ENCODE measurements at places on chromosomes 12 and 14.

GRCh38 chr14:53055003-53055402 lies 98.1 kb downstream of the DDHD1 start:
- no peaks in the 10 kb centered on the region for H3K4me1 ChIP-seq
- H3K27me3 ChIP-seq = no peaks in the 10 kb centered on the region
- peaks cover 10% of the 10 kb centered on the region for H3K36me3 ChIP-seq
- peak; percentile 57 for ATAC-seq
- no peak overlapping the region for H3K4me3 ChIP-seq

DNA sequence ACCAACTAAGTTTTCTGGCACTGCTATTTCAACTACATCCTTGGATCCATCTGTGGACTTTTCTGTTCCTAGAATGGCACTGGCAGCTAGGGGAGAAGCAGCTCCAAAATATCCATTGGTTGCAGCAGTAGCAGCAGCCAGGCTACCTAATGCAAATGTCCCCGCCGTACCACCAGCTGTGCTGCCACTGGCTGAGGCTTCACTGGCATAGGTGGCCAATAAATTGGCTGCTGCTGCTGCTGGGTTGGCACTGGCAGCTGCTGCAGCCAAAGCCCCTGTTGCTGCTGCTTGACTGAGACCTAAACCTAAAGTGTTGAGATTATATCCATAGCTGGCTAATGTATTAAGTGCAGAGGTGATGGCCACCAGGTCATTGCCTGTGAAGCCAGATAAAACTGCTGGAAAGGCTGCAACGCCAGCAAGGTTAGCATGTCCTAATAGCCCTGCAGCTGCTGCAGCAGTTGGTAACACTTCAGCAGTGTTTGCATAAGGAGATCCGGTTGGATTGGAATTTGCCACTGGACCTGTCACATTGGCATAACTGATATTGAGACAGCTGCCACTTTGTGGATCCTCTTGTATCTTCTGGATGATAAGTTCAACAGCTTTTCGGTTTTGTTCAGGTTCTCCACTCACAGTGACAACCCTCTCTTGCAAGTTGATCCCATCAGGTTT lies 149.5 kb downstream of the NOVA1 start:
- peaks cover 4% of the 10 kb centered on the region for H3K36me3 ChIP-seq
- H3K27ac ChIP-seq = no peak overlapping the region
- no peaks in the 10 kb centered on the region for H3K4me1 ChIP-seq
- H3K4me3 ChIP-seq = no peak overlapping the region
- no peak for ATAC-seq

GRCh38 chr12:94615260-94616181 lies 34.8 kb downstream of the TMCC3 start:
- no peaks in the 10 kb centered on the region for H3K27me3 ChIP-seq
- no peak overlapping the region for H3K27ac ChIP-seq
- H3K36me3 ChIP-seq = no peaks in the 10 kb centered on the region
- peak overlapping the region; percentile 13 for H3K4me3 ChIP-seq

- no peaks in the 10 kb centered on the region for H3K27me3 ChIP-seq
- ATAC-seq = peak; percentile 88
- H3K4me3 ChIP-seq = no peak overlapping the region
- H3K36me3 ChIP-seq = no peaks in the 10 kb centered on the region
Measured at GRCh38 chr12:124422570-124423523, 128.0 kb downstream of the RFLNA start.

DNA sequence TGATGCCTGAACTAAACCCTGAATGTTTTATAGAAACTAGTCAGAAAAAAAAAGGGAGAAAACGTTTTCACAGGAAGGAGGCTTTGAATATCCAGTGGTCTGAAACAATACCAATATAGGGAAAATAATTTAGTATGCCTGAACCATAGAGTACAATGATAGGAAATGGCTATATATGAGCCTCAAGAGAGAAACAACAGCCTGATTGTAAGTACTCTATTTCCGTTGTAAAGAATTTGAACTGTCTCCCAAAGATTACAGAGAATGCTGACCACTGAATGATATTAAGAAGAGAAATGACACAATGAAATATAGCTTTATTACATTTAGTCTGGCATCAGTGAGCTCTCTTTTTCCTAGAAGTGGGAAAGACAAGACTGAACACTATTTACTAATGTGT lies 5.5 kb upstream of the GABARAPL1 start:
- no peaks in the 10 kb centered on the region for H3K27me3 ChIP-seq
- no peak for ATAC-seq
- no peak overlapping the region for H3K4me3 ChIP-seq
- no peaks in the 10 kb centered on the region for H3K36me3 ChIP-seq
- no peaks in the 10 kb centered on the region for H3K4me1 ChIP-seq

- no peak overlapping the region for H3K27ac ChIP-seq
- ATAC-seq = no peak
- H3K4me1 ChIP-seq = no peaks in the 10 kb centered on the region
- H3K4me3 ChIP-seq = no peak overlapping the region
- H3K27me3 ChIP-seq = peaks cover 24% of the 10 kb centered on the region
- no peaks in the 10 kb centered on the region for H3K36me3 ChIP-seq
Measured at GRCh38 chr12:3593906-3594483, 103.0 kb downstream of the PRMT8 start.

DNA sequence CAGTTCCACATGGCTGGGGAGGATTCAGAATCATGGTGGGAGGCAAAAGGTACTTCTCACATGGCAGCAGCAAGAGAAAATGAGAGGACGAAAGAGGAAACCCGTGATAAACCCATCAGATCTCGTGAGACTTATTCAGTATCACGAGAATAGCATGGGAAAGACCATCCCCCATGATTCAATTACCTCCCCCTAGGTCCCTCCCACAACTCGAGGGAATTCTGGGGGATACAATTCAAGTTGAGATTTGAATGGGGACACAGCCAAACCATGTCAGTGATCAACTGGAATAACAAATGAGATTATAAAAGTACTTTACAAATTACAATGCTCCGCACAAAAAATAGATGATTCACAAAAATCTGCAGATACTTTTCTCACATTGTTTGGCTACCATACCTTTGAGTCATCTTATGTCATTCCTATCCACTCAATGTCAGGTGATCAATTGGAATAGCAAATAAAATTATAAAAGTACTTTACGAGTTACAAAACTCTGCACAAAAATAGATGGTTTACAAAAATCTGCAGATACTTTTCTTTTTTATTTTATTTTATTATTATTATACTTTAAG lies 338.9 kb downstream of the C12orf50 start:
- H3K27me3 ChIP-seq = no peaks in the 10 kb centered on the region
- H3K4me1 ChIP-seq = peaks cover 7% of the 10 kb centered on the region
- ATAC-seq = no peak

- H3K27me3 ChIP-seq = no peaks in the 10 kb centered on the region
- H3K36me3 ChIP-seq = no peaks in the 10 kb centered on the region
- no peak overlapping the region for H3K27ac ChIP-seq
- ATAC-seq = peak; percentile 38
- peaks cover 11% of the 10 kb centered on the region for H3K4me1 ChIP-seq
Measured at GRCh38 chr14:53004976-53005375, 54.1 kb upstream of the FERMT2 start.

DNA sequence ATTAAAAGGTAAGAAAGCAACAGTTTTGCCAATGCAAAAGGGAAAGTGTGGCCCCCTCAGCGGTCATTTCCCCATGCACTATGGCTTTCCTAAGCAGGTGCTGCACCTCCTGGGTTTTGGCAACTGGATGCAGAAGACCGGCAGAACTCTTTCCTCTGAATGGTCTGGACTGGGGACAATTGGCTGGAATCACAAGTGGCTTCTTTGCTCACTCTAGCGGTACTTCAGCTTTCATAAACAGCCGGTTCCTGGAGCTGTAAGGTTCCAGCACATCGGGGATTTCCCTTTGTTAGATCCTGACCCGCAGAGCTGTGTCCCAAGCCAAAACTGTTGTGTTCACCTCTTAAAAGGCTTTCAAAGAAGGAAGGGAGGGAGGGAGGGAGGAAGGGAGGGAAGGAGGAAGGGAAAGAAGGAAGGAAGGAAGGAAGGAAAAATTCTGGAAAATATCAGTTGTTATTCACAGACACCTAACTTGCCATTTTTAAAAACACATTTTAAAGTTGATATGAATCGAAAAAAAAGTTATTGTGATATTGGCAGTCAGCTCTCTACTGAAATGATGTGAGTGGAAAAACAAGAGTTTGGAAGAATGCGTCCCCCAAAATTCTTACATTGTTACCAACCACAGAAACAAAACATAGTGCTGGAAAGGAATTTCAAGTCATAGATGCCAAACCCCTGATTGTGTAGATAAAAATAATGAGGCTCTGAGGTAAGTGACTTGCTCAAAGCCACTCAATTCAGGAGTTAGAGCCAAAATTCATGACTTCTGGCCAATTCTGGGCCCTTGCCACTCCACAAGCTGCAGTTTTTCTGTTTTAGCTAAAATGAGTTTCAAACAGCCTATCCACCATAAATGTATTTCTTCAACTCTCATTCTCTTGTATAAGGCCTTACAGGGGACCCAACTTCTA lies 220.6 kb upstream of the HMGA2 start:
- H3K4me3 ChIP-seq = no peak overlapping the region
- H3K36me3 ChIP-seq = no peaks in the 10 kb centered on the region
- H3K27me3 ChIP-seq = peaks cover 25% of the 10 kb centered on the region
- H3K4me1 ChIP-seq = peaks cover 25% of the 10 kb centered on the region

- no peaks in the 10 kb centered on the region for H3K4me1 ChIP-seq
- H3K4me3 ChIP-seq = no peak overlapping the region
- no peaks in the 10 kb centered on the region for H3K36me3 ChIP-seq
- no peak overlapping the region for H3K27ac ChIP-seq
- no peak for ATAC-seq
Measured at GRCh38 chr12:64304571-64304970, 82.5 kb upstream of the KICS2 start.

- H3K27me3 ChIP-seq = no peaks in the 10 kb centered on the region
- H3K4me1 ChIP-seq = peaks cover 4% of the 10 kb centered on the region
- peak; percentile 63 for ATAC-seq
- no peak overlapping the region for H3K27ac ChIP-seq
- H3K36me3 ChIP-seq = no peaks in the 10 kb centered on the region
Measured at GRCh38 chr14:92456215-92457015, 57.2 kb upstream of the RIN3 start.

DNA sequence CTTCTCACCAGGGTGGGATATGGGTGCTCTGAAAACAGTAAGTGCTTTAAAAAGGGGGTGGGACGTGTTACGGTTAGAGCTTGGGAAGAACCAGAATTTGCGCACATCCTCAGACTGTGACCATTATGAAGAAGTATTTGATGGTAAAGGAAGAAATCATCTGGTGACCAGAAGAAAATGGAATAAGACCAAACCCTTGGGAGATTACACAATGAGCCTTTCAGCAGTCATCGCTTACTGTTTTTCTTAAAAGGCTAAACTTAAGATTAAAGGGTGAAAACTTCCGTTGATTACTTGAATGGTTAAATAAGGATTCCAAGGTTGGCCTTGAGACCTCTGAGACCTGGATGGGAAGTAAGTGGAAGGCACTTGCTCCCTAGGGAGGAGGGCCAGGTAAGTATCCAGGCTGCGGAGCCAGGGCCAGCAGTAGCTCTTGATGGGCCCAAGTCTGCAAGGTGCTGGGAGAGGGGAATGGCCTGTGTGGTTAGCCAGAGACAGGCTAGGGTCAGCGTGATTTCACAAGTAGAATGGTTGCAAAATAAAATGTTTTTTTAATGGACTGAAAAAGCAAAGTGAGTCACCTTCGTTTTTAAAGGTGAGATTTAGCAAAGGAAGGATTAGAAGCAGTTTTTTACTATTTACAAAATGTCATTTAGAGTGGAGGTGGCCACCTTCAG lies 13.0 kb upstream of the ISM2 start:
- no peaks in the 10 kb centered on the region for H3K27me3 ChIP-seq
- no peak for ATAC-seq
- H3K4me1 ChIP-seq = no peaks in the 10 kb centered on the region

GRCh38 chr14:95504135-95505029 lies 12.1 kb downstream of the SYNE3 start:
- H3K36me3 ChIP-seq = no peaks in the 10 kb centered on the region
- H3K4me3 ChIP-seq = no peak overlapping the region
- H3K4me1 ChIP-seq = peaks cover 89% of the 10 kb centered on the region
- ATAC-seq = no peak
- H3K27me3 ChIP-seq = peaks cover 8% of the 10 kb centered on the region
- peak overlapping the region; percentile 26 for H3K27ac ChIP-seq

All from gastroesophageal sphincter (tissue), 4 donors.